Astrocyte of the spinal cord (primary cell): ENCODE measurements at places on chromosomes 12 and 14.
A peak's percentile ranks its signal among the peaks of the same experiment; 100 is the strongest.

GRCh38 chr14:39857376-39858055 lies 425.3 kb upstream of the FBXO33 start:
- no peak for DNase-seq

- no peak for DNase-seq
Measured at GRCh38 chr12:75831402-75831801, 200.2 kb downstream of the PHLDA1 start.

- DNase-seq = peak; percentile 50
Measured at GRCh38 chr14:32078023-32078857, 1.1 kb downstream of the ARHGAP5 start.

DNA sequence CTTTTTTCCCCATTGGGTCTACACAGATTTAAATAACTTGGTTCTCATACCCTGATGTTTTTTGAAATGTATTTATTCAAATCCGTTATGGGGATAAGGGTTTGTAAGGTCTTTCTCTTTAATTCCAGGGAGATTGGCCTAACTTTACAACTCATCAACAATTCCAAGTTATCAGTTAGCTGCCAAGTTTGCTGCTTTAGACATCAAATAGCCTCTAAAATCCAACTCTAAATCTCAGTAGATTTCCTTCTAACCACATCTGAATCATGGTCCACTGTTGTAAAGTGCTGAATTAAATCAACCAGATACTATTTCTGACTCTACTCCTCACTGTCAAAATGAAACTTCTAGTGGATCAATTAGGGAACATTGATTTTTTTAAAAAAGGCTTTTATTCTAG lies 364.1 kb upstream of the E2F7 start:
- no peak for DNase-seq

- DNase-seq = no peak
Measured at GRCh38 chr12:41407232-41407799, 219.2 kb downstream of the PDZRN4 start.

DNA sequence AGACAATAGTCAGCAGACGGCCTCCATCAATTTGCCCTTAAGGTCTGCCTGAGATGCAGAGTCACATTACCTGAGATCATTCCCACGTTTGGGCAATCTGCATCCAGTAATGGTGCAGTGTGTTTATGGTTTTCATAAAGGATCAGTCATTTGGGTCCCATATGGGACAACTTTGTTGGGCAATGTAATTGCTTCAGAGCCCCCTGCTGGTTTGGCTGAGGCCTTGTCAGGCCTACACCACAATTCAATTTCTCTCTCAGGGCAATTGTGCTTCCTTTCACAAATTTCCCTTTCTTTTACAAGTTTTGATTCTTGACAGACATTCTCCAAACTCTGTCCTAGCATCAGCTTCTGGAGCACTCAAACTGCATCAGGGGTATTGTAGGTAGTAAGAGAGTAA lies 191.2 kb upstream of the SSTR1 start:
- no peak for DNase-seq

DNA sequence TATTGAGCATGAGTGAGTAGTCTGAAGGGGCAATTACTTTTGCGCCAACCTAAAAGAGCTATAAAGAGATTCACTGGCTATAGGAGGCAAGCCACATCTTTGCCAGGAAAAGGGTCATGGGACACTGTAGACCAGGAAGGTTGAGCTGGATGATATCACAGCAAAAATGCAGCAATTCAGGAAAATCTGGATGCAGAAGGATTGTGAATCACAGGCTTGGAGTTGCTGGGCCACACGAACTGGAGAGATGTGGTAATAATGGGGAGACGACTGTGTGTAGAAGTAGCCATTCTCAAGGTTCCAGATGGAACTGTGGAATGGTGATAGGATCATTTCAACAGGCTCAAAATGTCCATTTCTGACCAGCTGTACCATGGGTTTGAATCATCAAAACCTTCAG lies 151.4 kb upstream of the DAAM1 start:
- no peak for DNase-seq

DNA sequence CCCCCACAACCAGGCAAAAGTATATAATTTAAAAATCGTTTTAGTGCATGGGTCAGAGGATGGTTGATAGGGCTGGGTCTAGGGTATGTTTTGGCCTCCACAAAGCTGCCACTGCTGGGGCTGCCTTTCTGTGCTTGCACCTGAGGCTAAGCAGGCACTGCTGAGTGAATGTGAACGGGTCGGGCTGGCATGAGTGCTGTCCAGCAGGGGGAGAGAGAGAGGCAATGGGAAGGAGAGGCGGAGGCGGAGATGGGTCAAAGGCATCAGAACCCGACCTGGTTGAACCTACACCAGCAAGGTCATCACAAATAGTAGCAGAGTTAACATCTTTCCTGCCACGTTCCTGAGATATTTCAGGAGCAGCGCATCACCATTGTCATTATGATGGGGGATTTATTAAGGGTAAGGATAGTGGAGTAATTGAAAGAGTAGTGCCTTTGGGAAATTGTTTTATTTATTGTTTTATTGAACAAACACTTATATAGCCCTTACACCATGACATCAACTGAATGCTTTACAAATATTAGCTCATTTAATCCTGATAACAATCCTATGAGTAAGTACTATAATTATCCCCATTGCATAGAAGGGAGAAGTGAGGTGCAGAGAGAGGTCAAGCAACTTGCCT lies 5.8 kb upstream of the NRXN3 start:
- DNase-seq = no peak

DNA sequence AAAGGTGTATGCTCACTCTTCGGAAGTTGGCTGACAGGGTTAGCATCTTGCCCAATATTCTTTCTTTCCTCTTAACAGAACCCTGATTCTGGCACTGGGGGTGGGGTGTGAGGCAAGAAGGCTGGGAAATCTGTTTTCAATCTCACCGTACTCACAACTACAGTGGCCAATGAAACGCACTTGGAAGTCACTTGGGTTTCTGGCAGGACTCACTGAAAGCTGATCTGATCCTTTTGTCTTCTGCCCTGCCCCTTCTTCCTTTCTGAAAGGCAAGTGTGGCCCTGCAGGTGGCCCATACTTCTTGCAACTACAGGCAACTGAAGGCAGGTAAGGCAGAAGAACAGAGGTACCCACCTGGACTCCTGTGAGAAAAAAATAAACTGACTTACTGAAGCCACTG lies 106.9 kb downstream of the STXBP6 start:
- no peak for DNase-seq
